ENCODE measurements at places on chromosomes 13 and 19.

DNA sequence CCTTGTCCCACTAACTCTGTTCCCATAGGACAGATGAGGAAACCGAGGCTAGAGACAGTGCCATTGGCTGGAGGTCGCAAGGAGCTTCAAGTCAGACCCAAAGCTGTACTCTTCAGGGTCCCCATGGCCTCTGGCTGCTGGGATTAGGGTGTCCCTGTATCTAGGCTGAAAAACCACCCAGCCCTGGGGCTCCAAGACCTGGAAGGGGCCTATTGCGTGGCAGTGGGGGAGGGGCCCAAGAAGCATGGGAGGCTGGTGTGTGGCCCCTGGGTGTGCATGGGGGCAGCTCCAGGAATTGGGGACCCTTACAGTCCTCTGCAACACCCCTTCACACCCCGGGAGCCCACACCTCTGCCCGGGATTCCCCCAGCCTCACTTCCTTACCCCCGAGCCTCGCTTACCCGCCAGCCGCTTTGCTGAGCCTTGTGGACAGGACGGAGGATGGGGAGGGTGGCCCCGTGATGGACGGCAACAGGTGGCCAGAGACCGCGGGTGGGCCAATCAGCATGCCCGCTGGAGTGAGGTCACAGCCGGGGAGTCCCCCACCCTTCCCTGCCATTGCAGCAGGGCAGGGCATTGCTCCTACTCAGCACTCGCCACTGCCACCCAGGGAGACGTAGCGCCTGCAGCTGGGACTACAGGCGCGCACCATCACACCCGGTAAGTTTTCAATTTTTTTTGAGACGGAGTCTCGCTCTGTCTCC is at the start of gene JSRP1:
JSRP1 (minus strand) TSS at position 436 of the 704 bp plus-strand sequence. CDS start 1,103 bp downstream, outside the sequence.
- no peak for DNase-seq

- no peak for DNase-seq
Measured at GRCh38 chr13:23598369-23598768, 28.2 kb downstream of the TNFRSF19 start.

- no peak for DNase-seq
Measured at GRCh38 chr13:40145139-40145538, 489.7 kb downstream of the COG6 start.

- DNase-seq, result no peak
Measured at GRCh38 chr19:7860714-7861618, 13.2 kb downstream of the PRR36 start.

DNA sequence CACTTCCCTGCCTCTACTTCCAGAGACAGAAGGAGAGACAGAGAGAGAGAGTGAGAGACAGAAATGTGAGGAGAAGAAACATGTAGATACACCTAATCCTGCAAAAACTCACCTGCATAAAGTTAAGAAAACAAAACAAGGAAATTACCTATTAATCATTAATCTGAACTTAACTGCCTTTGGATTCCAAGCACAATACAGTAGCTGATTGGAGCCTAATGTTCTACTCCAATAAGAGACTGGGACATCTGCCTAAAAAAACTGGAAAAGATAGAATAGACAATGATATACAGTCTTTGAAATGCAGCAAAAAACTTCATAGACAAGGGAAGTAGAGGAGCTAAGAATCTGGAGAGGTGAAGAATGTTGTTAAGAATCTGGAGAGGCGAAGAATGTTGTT is 910.2 kb upstream of the SLC10A2 start:
- no peak for DNase-seq

GRCh38 chr13:20882206-20882605 is 20.3 kb downstream of the XPO4 start:
- DNase-seq, result no peak

- DNase-seq, result no peak
Measured at GRCh38 chr19:33871605-33872004, 74.9 kb downstream of the KCTD15 start.

GRCh38 chr19:1082165-1082927 is 12.8 kb downstream of the POLR2E start:
- peak; percentile 53 for DNase-seq

- DNase-seq, result no peak
Measured at GRCh38 chr13:37539170-37539569, 59.4 kb downstream of the POSTN start.

DNA sequence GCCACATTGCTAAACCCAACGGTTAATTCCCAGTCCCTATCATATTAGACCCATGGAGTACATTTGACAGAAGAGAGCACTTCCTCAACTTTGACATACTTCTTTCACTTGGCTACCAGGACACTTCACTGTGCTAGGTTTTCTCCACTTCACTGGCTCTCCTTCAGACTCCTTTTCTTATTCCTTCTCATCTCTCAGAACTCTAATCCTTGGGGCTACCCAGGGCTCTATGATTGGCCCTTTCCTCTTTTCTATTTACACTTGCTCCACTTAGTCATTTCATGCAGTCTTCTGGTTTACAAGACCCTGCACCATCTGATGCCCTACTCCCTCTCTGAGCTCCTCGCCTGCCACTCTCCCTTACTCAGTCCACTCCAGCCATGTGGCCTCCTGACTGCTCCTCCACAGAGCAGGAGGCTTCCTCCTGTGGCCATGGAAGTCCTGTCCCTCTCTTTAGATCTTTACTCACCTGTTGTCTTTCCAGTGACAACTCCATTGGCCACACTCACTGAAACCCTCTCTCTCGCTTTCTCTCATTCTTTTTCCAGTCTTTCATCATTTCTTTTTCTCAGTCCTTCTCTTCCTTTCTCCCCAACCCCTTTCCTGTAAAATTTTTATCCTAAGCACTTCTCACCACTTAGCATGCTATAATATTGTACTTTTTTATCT is 90.4 kb downstream of the TBC1D4 start:
- DNase-seq, result no peak

DNA sequence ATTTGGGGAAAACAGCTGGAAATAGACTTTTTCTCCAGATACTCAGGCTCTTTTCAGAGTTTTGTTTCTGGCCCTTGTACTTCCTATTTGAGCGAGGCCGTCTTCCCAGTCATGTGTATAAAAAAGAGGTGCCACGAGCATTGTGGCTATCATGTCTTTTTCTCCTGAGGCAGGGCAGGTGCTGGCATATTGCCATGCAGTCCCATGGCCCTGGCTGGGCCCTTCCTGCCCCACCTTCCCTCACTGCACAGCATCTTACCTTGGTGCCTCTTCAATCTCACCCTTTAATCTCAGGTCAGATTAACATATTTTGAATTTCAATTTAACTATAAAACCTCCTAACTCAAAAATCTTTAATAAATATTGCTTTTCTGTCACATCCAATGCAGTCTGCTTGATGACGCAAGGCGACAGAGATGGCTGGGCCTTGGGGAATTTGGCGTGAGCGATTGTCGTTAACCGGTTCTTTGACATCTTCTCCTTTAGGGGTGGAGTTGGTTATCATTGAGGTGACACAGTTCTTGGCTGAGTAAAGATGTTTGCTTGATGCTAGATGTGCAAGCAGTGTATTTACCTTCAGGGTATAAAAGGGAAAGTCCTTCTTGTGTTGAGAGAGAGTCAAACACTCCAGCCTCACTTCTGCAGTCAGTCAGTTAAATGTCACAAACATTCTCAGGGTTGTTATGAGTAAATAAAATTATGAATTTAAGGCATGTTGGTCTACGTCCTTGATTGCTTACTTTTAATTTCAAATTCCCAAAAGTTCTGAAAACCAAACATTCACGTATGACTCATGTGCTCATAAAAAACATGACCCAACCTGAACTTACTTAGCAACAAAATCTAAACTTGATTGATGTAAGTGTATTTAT is 289.9 kb downstream of the MYO16 start:
- no peak for DNase-seq

DNA sequence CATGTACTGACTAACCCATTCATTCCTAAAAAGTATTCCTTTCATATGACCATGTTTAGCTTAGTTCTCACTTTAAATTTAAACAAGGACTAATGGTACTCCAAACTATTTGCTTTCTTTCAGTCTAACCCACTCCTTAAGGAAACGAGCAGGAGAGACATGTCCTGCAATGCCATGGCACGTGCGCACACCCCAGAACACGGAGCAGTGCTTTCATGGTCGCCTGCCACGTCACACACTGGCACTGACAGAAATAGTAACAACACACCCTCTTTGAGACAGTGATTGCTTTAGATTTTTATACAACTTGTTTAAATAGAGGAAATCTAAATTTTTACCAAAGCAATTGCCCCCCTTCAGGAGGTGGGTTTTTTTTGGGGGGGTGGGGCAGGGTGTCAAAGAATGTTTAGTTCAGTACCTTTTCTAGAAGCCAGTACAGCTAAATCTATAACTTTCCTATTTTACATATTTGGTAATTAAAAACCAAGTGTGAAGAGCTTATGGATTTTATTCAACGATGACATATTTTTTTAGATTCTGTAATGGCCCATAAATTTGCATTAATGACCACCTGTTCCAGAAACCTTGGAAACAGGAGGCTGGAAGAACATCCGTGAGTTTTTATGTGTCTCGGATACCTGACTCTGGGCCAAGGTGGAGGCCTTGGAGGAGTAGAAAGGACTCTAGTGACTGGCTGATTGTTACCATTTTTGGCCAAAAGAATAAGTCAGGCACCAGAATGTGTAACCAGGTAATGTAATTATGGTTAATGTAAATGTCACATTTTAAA is 247.1 kb downstream of the DCT start:
- no peak for DNase-seq

GRCh38 chr13:101424381-101425155 is 8.3 kb upstream of the NALCN start:
- no peak for DNase-seq

GRCh38 chr13:104831831-104832230 is 1703.6 kb downstream of the EFNB2 start:
- no peak for DNase-seq

DNA sequence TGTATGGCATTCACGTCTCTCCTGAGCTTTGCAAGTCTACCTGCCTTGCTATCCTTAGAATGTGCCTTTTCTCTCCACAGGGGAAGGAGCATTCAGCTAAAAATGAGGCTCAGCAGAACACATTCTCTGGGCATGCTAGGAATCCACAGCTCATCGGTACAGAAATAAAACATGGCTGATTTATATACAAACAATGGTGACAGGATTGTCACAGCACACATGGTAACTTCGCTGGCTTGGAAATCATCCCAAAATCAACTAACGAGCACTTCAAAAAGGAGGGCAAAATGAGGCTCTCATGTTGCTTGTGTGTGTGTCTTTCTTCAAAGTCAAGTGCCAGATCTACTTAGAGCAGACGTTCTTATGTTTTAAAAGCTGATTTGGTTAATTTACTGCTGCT is 373.0 kb downstream of the FGF14 start:
- no peak for DNase-seq

- DNase-seq, result no peak
Measured at GRCh38 chr19:2714531-2715269, 6.5 kb downstream of the DIRAS1 start.

- DNase-seq, result no peak
Measured at GRCh38 chr13:50693727-50694126, 149.8 kb downstream of the DLEU7 start.

- DNase-seq, result no peak
Measured at GRCh38 chr13:21297447-21297846, 121.0 kb downstream of the MRPL57 start.

DNA sequence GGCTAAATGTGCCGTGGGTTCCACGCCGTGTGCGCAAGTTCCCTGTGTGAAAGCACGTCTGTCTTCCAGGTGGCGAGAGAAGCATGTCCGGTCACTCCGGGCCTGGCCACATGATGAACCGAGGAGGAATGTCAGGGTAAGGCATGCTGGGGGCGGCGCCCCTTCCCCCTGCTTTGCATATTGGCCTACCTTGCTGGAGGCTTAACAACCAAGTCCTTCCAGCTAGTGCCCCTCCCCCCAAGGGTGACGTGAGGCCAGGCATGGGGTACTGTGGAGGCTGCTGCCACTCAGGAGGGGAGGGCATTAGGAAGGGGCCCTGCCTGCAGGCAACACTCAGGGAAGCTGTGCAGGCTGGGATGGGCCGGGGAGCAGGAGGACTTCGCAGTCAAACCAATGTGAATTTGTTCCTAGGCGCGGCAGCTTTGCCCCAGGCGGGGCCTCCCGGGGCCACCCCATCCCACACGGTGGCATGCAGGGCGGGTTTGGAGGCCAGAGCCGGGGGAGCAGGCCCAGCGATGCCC is 12.5 kb downstream of the MICOS13 start:
- DNase-seq, result peak; percentile 66

GRCh38 chr19:58345558-58345957 is 7.7 kb downstream of the A1BG start:
- no peak for DNase-seq

DNA sequence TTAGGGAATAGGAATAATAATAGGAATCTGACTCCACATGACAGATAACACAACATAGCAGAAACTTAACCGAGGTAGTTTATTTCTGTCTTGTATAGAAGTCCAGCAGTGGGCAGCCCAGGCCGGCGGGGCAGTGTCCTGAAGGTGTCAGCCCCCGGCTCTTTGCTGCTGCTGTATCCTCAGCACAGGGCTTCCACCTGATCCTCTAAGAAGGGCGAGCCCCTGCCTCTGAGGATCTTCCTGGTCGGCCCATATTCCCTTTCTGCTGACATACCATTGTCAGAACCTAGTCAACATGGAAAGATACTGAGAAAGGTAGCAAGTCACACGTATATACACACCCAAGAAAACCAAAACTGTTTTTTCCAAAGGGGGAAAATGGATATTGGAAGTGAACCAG is 56.2 kb upstream of the GPR183 start:
- DNase-seq, result no peak

- no peak for DNase-seq
Measured at GRCh38 chr13:101307181-101307701, 109.1 kb downstream of the NALCN start.

GRCh38 chr13:28551498-28551895 is 56.6 kb upstream of the FLT1 start:
- no peak for DNase-seq

GRCh38 chr19:38667661-38668171 is 20.3 kb downstream of the ACTN4 start:
- no peak for DNase-seq

DNA sequence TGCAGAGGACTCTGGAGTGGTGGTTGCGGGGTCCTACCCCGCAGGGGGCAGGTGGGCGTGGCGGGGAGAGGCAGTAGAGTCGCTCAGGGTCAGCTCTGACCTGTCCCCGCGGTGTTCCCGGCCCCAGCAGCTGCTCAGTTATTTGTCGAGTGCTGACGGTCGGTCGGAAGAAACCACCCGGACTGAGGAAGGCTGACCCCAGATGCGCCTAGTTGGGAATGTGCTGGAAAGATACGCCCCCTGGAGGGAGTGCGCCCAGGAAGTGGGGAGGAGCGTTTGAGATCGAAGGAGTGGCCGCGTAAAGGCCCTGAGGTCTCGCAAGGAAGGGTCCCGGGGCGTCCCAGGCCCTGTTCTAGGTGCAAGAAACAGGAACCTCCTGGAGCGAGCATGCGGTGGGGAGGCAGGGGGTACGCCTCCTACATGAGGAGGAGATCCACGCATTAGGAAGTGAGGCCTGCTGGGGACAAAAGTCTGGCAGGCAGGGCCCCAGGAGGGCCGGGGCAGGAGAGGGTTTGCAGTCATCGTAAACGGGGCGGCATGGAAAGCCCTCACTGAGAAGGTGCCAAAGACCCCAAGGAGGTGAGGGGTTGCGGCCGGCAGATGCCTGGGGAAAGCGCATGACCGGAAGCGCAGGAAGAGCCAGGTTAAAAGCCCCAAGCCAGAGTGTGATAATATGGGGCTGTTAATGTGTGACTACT is 9.2 kb downstream of the CCDC8 start:
- peak; percentile 81 for DNase-seq

GRCh38 chr19:51135986-51136762 is 5.9 kb upstream of the SIGLEC7 start:
- no peak for DNase-seq

GRCh38 chr13:87524775-87525174 is 146.4 kb upstream of the SLITRK5 start:
- DNase-seq, result no peak

- no peak for DNase-seq
Measured at GRCh38 chr19:295687-296370, 4.6 kb upstream of the PLPP2 start.

Data from Caco-2 (cell line).